Activated CD4-positive, alpha-beta T cell treated with anti-CD3 and anti-CD28 coated beads for 36 hours (primary cell): ENCODE measurements at places on chromosomes 5 and 9.

GRCh38 chr5:108521841-108522506 lies 140.1 kb upstream of the FBXL17 start:
- no peak for DNase-seq

GRCh38 chr9:7333719-7334118 lies 465.9 kb downstream of the DMAC1 start:
- DNase-seq: no peak

DNA sequence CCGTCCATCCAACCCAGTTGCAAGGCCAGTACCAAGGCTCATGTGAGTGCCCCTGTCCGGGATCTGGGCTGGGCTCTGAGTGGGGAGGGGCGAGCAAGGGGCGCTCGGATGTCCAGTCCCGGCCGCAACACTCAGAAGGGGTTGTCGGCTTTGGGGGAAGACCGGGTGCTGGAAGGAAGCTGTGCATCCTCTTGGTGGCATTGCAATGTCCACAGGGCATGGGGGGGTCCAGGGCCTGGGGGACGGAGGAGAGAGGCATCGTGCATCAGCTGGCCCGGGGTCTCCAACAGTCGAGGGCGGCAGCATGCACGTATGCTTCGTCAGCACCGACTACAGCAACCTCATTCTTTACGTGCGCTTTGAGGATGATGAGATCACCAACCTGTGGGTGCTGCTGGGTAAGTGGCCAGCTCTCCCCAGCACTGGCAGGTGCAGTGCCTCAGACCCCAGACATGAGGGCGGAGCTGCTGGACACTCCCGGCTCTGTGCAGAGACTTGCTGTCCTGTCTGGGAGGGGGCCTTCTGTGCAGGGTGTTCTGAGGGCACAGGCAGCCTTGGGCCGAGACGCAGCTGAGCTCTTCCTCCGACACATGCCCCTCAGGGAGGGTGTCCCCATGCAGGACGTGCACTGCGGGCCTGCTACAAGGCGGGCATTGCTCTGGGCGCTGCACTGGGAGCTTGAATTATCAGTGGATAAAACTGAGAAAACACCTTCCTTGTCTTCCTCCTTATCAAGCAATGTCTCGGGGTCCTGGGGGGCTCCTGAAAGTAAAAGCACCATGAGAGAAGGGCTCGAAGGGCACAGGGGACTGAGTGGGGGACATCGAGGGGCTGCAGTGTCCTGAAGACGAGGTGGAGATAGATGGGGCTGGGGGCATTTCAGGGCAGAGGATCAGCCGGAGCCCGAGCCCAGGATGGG lies 22.5 kb downstream of the GLT6D1 start:
- DNase-seq: no peak

DNA sequence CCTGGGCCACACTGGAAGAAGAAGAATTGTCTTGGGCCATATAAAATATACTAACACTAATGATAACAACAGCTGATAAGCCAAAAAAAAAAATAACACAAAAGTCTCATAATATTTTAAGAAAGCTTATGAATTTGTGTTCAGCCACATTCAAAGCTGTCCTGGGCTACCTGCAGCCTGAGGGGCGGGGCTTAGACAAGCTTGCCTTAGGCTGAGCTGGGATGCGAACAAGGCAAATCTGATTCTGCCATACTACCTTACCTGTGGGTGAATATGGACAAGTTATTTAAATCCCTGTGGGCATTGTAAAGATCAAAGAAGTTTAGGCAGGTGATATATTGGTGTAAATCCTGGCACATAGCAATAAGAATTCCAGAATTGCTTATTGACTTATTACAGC lies 212.3 kb upstream of the ATP10B start:
- DNase-seq: no peak

DNA sequence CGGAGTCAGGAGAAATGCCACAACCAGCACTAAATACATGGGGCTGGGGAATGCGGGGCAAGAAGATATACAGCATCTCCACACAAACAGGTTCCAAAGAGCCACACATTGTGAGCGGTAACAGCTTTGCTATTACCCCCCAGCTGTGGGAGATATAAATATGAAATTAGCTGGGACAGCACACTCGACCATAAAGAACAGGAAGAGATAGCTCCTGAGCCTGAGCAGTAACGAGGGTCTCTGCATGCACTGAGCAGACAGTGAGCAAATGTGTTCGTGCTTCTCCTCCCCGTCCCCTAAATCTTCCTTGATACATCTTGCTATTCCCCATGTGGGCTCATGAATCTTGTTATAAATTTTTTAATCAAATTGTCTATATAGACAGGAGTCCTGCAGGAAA lies 53.1 kb downstream of the ADAMTS2 start:
- no peak for DNase-seq

DNA sequence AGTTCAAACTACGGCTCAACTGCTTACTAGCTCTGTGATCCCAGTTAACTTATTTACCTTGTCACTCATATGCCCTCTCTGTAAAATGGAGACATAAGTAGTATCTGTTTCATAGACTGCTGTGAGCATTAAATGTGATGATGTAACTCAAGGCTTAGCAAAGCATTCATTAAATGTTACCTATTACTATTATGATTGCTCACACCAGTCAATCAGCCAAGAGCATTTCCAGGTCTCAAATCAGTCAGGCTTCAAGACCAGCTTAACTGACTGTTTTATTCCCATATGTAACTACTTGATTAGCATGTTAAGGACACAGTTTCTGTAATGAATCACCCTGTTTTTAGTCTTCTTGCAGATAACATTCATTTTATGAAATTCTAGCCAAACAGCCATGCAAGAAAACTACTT lies 413.3 kb downstream of the MLLT3 start:
- no peak for DNase-seq

- DNase-seq: no peak
Observed at GRCh38 chr5:30749971-30750370, 443.5 kb upstream of the CDH6 start.

- DNase-seq: no peak
Observed at GRCh38 chr5:81336556-81336955, 35.2 kb downstream of the ZCCHC9 start.

DNA sequence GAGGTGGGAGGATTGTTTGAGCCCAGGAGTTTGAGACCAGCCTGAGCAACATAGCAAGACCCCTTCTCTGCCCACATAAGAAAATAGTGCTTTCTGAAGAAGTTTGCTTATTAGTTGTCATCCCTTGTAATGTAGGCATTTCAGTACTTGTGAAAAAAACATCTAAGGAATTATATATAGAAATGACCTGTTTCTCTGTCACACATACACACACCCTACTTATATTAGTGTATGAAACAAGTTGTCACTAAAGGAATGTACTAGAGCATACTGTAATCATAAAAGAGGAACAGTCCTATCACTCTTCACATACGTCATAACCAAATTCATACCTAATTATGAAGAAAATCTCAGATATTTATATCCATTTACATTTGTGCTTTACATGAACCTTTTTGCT lies 122.0 kb downstream of the NIPBL start:
- no peak for DNase-seq

DNA sequence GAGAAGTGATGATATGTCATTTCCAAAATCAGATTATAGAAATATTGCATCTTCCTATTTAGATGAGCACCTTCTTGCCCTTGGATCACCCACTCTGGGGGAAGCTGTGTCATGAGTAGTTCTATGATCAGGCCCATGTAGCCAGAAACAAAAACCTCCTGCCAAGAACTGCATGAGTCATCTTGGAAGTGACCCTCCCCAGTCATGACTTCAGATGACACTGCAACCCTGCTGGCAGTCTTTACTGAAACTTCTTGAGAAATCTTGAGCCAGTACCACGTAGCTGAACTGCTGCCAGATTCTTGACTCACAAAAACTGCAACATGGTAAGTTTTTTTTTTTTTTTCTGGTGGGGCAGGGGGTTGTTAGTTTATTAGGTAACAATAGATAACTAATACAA lies 439.6 kb upstream of the PTGER4 start:
- DNase-seq: peak; percentile 74

GRCh38 chr5:128253880-128254279 lies 170.3 kb downstream of the SLC12A2 start:
- no peak for DNase-seq
